CD4-positive, alpha-beta T cell treated with Interleukin-6 for 4 hours (primary cell): ENCODE measurements at places on chromosomes 11 and 22.

DNA sequence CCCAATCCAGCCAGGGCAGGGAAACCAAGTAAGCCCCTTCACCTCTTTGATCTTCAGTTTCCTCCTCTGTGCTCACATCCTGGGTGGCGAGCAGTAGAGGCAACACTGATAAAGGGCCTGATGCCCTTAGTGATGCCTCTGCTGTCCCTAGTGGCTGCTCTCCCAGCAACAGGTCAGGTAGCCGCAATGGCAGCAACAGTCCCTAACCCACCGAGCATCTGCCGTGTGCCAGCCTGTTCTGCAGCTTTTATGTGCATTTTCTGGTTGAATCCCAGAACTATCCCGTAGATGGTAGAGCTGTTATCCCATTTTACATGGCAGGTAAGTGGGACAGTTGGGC, 5.2 kb downstream of the SCYL1 start:
- peak; percentile 37 for DNase-seq

GRCh38 chr22:46369716-46370583, 34.4 kb downstream of the TRMU start:
- DNase-seq, result no peak

GRCh38 chr11:69386594-69387408, 92.8 kb downstream of the MYEOV start:
- no peak for DNase-seq

DNA sequence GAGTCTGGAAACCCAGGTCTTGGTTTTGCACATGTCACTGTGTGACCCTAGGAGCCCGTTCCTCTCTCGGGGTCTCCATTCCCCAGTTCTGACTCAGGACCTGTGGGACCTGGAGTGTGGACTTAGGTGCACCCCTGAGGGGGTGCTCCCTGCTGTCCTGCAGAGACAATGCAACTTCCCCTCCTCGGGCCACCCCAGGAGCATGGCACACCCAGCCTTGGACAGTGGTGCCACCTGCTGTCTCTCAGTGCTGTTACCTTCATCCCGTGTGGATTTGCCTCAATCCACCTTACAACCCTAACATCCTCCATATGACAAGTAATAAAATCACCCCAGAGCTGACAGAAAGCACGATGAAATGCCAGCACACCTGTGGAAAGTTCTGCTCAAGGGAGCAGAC, 27.5 kb upstream of the CRYBB3 start:
- peak; percentile 48 for DNase-seq

DNA sequence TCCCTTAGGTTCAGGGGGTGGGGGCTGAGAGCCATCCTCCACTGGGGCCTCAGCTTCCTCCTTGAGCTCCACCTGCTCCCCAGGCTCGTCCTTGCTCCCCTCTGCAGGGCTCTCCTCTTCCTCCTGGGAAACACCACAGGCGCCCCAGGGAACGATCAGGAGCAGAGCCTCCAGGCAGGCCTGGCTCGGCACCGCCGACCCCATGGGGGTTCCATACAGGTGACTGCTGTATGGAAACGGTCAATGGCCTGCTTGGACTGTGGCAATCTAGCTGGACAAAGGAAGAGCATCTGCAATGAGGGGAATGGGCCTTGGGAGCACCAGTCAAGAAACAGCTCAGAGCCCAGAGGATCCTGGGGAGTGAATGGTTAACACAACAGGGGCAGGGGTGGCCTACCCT, 7.9 kb downstream of the HYOU1 start:
- DNase-seq, result no peak

DNA sequence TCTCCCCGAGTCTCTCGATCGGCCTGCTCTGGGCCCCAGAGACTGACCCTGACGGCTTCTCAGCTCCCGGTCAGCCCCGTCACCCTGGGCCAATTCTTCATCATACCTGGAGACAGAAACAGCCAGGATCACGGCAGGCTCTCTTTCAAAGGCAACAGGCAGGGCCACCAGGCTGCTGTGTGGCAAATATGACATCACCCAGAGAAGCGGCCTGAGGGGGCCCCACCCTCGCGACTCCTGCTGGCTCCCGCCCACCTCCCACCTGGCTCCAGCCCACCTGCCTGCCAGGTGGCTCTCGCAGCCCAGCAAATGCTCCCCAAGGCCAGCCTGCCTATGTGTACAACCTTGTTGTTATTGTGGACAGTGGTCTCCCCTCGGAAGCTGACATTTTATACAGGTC, 24.9 kb upstream of the PACSIN2 start:
- DNase-seq, result no peak

GRCh38 chr11:118956847-118957469, 860 bp downstream of the UPK2 start:
- DNase-seq, result no peak

GRCh38 chr11:82405421-82405820, 328.2 kb downstream of the FAM181B start:
- DNase-seq, result no peak

GRCh38 chr22:20777420-20778177, 3.7 kb downstream of the SERPIND1 start:
- no peak for DNase-seq

DNA sequence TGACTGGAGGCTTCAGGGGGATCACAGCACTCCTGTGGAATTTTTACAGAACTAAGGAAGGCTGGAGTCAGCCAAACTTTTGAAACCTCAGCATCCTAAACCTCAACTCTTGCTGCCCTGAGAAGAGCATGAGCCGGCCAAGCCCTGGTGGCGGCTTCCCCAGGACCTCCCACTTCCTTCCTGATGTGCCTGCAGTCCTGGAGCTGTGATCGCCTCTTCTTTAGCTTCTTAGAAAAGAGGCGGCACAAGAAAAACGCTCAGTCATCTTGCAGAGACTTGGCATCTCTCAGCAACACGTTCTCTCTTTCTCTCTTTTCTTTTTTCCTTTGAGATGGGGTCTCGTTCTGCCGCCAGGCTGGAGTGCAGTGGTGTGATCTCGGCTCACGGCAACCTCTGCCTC, 40.4 kb upstream of the AMPD3 start:
- DNase-seq, result peak; percentile 48

DNA sequence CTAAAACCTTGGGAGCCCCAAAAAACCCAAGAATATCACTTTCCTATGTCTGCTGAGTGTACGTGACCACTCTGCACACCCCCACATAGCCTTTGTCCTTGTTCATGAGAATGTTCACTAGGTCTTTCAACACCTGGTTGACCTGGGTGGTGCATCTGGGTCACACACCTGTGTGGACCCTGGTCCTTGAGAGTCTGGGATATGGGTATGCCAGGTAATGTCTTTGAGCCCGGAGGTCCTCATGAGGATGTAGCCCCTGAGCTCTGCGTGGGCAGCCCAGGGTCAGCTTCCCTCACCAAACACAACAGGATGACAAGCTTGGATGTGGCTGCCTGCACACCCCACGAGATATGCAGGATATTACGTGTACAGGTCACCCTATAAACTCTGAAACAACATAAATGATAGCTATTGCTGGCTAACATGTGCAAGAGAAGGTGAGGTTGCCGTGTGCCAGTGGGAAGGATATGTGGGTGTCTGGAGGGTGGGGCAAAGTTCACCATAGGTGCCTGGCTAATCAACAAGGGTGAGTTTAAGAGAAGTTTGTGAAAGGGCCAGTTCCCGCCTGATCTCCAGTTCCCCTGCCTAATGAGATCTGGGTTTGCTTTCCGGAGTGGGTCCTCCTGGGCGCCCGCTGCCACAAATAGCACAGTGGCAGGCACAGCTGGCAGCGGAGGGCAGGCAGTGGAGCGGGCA, 1.4 kb upstream of the PPARA start:
- peak; percentile 5 for DNase-seq

GRCh38 chr11:64472593-64473455, 113.9 kb downstream of the RPS6KA4 start:
- no peak for DNase-seq

DNA sequence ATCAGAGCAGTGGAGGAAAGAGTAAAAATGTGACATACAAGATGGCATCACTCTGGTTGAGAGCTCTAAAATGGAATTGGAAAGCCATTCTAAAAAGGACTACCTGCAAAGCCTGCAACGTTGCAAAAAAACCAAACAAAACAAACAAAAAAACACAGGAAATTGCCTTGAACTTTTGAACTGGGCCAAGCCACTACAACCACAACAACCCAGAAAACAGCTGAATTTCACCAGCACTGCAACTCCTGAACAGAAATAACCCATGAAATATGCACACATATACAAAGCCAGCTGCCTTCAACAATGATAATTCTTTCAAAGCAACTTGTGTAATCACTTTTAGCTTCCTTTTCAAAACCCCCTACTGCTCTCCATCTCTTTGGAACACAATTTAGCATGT, 326.6 kb upstream of the LRRC4C start:
- no peak for DNase-seq

- DNase-seq, result no peak
Observed at GRCh38 chr11:96329419-96329818, 13.6 kb downstream of the MAML2 start.

GRCh38 chr11:72300268-72300667, 56.3 kb upstream of the PHOX2A start:
- DNase-seq, result no peak

- DNase-seq, result peak; percentile 53
Observed at GRCh38 chr22:23220485-23221350, 40.4 kb downstream of the BCR start.

DNA sequence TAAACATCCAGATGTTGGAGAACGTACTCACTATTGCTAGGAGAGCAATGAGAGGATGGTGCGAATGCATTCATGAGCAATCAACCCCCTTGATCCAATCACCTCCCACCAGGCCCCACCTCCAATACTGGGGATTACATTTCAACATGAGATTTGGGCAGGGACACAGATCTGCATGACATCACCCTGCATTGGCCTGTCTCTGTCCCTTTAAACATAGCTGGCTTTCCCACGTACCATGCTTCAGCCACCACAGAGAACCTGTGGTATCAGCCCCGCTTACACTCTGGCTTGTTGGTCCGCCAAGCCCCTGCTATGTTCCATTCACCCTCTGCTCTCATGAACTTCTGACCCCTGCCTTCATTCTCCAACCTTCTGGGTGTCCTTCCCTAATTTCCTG, 157.5 kb upstream of the E2F8 start:
- no peak for DNase-seq

GRCh38 chr11:67266449-67267187, at the start of gene GRK2:
Gene GRK2, plus strand, starts transcription at chr11:67266473. Its CDS starts 227 bp downstream, at chr11:67266700.
- DNase-seq, result peak; percentile 59

DNA sequence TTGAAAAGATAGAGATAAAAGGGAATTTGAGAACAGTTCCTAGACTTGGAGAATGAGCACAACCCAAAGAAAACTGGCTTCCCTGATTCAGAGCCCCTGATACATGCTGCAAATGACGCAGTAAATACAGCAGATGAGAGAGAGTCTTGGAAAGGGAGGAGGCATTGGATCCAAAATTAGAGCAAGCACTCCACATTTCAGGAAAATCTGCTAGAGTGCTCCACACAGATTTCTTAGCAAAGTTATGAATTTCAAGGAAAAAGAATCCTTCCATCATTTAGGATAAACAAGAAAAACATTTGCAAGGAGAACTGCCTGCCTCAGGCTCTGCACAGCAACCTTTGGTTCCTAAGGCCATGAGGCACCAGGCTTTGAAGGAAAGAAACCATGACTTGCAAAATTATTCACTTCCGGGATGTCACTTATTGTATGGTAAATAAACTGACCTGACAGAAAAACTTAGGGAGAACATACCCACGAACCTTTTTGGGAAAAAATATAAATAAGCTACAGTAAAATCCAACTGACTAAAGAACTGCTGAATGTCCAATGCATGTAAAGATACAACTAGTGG, 89.8 kb upstream of the RTL6 start:
- DNase-seq, result no peak

DNA sequence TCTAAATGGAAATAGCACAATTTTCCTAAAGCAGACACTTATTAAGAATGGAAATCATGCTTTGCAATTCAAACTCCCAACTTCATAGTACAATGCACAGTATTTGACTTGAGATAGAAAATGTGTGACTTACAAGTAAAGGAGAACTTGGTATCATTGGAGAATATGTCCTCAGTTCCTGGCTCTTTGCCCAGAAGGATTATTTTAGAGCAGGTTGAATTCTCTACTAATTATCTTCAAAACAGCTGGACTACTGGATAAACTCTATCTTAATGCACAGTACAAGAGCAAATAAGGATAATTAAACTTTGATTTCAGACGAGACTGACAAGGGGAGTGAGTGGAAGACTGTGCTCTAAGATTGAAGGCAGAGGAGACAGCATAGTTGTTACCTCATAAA, 839.4 kb downstream of the OPCML start:
- no peak for DNase-seq

GRCh38 chr22:35761037-35761436, 43.4 kb downstream of the APOL5 start:
- DNase-seq, result no peak

DNA sequence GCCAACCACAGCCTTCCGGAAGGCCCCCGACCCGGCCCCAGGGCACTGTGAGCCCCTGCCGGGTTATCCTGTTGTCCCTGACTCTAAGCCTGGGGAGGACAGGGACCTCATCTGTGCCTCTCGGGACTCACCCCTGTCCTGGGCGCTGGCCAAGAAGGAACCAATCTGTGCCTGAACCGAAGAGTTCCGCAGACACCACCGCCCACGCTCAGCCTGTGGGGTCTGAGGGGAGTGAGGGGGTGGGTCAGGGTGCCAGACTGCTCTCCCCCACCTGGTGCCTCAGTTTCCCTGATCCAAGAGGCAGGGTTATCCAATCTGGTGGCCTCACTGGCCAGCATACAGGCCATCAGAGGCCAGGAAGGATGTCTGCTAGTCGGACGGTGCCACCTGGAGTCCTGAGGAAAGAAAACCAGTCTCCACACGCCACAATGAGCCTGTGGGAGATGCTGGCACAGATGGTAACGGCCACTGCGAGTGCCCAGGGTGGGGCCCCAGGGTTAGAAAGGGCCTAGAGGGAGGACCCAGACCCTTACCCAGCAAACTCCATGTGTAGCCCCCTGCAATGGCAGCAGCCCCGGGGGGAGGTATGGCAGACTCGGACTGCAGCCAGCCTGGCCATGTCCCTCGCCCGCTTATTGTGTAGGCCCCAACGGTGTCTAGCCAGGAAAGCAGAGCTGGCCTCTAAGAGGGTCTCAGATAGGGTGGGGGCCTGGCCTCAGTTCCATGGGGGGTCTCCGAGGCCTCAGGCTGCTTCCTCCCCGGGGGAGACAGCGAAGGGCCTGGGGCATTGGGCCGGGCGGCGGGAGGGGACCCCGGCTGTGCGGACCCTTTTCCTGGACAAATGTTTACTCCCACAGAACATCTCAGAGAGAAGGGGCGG, 827 bp upstream of the TNNT3 start:
- no peak for DNase-seq

DNA sequence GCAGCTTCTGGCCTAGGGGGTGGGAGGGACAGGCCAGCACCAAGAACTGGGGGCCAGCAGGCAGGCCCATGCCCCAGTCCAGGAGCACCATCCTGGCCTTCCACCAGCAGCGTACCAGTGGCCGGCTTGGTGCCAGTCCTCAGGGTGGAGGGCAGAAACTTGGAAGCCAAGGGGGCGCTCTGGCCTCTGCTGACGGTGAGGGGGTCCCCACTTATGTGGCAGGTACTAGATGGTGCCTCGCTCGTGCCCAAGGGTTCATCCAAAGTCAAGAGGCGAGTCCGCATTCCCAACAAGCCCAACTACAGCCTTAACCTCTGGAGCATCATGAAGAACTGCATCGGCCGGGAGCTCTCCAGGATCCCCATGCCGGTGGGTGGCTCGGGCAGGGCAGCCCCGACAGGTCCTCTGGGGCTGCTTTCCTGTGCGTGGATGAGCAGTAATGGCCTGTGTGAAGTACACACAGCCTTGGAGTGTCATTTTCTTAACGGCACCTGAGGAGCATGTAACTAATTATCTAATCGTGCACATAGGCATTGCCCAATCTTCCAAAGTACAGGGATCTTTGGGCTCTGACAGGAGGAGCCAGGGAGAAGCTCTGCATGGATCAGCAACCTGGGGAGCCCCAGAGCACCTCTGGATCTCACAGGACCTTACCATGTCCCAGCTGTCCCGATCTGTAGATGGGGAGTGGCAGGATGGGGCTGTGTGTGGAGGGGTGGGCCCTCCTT, 79.1 kb downstream of the MORC2 start:
- no peak for DNase-seq

GRCh38 chr11:72478669-72479068, 44.3 kb upstream of the CLPB start:
- DNase-seq, result no peak
